ENCODE measurements at places on chromosomes 13 and 19.

DNA sequence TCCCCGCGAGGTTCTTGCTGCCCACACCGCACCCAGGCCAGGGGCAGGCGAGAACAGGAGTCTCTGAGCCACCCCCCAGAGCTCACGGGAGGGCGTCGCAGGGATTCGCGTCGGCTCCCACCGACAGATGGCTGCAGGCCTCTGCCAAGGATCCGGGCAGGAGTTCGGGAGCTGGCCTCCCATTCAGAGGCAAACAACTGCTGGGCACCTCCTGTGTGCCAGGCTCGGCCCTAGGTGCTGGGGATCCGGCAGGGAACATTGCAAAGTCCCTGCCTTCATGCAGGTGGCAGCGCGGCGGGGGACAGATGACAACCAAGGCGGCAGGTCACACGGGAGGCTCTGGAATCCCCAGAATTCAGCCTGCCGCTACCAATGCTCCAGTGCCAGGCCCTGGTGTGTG, 25.3 kb downstream of the LRRC4B start:
- no peak for DNase-seq

DNA sequence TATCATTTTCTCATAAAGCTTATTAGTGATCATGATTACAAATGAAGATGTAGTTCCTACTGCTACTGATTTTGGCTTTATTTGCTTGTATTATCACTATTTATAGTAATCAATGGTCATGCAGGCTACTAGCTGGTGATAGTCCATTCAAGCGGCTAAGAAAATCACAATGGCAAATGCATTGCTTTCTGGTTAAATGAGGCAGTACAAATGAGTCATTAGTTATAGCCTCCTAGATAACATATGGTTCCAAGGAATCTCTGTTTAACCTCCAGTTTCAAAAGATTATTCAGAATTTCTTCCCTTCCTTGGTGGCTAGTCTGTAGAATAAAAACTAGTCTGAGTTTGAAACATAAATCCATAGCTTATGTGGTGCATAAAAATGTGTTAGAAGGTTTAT, 141.3 kb upstream of the HTR2A start:
- no peak for DNase-seq

DNA sequence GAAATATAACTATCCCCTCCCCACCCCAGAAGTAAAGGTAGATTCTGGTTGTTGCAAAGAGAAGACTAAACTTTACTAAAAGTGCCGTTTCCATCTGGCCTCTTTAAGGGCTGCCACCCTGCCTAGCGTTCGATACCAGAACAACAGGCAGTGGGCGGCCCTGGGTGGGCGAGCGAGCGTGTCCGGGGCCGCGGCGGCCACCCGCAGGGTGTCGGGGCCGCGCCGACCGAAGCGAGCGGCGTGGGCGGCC, 2.6 kb downstream of the FGF9 start:
- peak; percentile 48 for DNase-seq

DNA sequence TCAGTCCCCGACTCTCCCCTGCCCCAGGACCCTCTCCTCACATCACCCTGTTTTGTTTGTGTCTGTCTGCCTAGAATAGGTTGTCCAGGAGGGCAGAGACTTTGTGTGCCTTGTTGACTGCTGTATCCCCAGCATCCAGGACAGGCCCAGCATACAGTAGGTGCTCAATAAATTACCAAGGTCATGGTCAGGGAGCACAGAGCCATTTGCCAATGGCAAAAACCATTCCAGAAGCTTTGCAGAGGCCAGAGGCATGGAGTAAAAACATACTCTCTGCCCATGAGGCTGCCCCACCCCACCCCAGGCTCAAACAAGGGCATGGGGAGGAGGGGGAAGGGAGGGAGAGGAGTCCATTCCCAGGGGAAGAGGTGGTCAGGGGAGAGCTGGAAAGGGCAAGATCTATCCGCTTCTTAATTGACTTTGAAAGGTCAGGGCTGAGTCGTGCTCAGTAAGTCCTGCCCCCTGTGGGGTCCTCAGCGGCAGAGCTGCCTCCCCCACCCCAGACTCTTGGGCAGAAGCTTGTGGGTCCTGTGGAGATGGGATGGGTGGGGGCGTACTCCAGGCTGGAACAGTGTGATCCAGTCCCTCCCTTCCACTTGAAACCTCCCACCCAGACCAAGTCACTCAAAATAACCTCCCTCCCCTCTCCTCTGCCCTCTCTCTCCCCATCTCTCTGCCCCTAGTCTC, 4.4 kb downstream of the GPR4 start:
- no peak for DNase-seq

All from stimulated activated CD8-positive, alpha-beta memory T cell treated with anti-CD3 and anti-CD28 coated beads, Interleukin-4, amount 100 ng/mL, for 48 hours (primary cell).